ENCODE measurements at places on chromosomes 1 and 21.
A peak's percentile ranks its signal among the peaks of the same experiment; 100 is the strongest.

DNA sequence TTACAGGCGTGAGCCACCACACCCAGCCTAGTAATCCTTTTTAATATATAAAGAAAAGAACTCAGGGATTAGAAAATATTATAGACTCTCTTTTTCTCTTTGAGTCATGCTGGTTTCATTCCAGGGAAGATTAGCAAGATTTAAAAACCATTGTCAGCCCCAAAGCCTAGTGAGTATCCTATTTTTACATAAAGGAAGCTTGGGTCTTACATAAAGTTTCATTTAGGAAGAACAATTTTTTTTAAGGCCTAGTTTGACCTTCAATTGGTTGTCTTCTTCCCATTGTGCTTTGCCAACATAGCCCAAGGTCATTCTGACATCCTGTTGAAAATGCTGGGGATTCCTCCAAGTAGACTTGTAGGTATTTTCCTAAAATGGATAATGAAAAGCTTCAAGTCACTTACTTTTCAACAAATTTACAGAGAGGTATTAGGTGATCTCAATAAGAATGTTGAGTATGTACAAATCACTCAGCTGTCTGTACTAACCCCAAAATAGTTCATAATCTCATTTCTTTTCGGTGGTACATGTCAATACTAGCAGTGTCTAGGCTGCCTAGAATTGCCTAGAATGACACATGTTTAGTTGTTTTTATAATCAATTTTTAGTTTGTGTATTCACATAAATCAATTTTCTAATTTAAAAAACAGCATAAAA lies 4.3 kb upstream of the KIF14 start:
- no peak for DNase-seq

DNA sequence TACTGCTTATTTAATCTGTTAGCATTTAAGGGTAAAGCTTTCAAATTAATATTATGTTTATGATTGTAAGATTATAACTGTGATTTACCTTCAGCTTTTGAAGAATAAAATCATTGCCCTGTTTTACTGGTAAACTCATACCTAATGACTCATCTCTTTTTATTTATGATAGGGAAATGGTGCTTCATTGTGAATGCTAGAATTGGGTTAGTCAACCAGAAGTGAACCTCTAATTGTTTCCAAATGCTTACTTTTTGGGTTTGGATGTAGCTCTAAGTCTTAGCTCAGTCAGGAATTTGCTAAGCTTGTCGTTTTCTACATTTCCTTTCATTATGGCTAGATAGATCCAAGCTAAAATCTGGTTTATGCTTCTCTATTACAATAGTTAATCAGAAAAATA lies 59.4 kb downstream of the SLC30A7 start:
- no peak for DNase-seq

GRCh38 chr21:26935977-26936376 lies 30.9 kb downstream of the ADAMTS5 start:
- DNase-seq, result no peak

GRCh38 chr1:158035014-158035413 lies 41.6 kb downstream of the KIRREL1 start:
- no peak for DNase-seq

DNA sequence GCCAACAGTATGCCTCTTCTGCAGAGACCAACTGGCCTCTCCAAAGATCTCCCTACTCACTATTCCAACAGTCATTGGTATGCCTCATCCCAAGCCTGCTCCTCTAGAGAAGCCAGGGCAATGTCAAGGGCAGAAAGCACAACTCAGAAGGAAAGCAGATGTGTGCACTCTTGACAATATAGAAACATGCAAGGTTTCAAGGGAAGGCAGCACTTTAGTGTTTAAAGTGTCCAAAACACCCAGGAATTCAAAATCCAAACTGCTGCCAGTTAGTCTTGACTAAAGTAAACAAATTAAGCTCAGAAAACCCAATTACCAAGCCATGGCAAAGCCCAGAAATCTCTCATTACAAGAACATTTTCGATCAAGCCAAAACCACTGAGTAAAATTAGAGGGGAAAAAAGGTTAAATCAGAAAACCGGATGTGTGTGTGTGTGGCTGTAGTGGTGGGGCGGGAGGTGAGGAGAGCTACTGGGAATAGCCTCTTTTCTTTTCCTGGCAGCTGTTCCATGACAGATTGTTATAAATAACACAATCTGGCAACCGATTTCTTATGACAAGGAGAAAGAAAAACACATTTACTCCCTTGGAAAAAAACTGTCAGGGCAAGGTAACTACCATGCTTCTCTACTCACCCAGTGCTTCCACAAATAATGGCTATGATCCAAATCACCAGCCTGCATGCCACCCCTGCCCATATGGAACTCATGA lies 39.2 kb downstream of the EIF2B3 start:
- no peak for DNase-seq

- no peak for DNase-seq
Measured at GRCh38 chr1:221777431-221778072, 35.7 kb upstream of the DUSP10 start.

DNA sequence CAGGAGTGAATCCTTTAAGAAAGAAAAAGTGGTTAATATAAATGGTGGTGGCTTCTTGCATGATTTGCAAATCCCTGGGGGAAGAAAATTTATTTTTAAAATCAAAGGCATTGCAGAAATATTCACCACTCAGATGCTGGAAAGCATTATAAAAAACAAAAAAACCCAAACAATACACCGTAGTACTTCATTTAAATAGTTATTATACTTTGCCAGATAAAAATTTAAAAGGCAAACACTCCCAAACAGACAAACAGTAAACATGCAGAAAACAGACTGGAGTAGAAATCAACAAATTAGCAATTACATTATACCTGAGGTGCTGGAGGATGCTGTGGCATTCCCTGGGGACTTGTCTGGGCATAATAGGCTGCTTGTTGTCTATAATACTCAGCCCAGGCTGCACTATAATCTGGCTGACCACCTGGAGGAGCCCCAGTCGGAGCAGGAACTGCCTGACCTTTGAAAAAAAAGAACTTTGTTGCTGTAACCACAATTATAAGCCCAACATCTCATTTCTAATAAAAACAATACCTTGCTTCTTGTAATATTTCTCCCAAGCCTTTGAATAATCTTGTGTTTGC lies 29.9 kb downstream of the FUBP1 start:
- no peak for DNase-seq

- DNase-seq, result no peak
Measured at GRCh38 chr1:178011465-178011828, 41.6 kb upstream of the SEC16B start.

- DNase-seq, result no peak
Measured at GRCh38 chr1:232597721-232598120, 32.2 kb downstream of the SIPA1L2 start.

DNA sequence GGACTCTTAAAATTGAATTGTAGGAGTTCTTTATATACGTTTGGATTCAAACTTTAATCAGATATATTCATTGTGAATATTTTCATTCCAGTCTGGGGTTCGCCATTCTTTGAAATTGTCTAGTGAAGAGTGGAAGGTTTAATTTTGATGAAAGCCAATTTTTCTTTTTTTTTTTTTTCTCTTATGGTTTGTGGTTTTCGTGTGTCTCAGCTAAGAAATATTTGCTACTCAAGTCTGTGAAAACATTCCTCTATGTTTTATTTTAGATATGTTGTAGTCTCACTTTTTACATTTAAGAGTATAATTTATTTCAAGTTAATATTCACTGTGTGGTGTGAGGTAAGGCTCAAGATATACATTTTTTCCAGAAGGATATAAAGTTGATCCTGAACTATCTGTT lies 220.5 kb downstream of the KCNT2 start:
- no peak for DNase-seq

DNA sequence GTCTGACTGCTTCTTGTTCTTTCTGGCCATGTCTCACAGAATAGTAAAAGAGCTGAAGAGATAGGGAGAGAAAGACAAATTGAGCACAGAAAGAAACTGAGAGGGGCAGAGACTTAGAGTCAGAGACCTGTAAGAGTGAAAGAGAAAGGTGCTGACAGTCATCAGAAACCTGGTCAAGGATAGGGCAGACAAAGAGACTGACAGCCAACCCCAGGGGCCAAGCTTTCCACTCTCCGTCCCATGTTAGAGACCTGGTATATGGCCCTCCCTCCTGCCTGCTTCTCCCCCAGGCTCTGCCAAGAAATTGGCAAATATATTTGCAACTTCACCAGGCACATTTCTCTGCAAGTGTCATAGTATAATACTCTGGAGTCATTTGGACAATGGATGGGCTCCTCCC lies 64.6 kb downstream of the RHBG start:
- DNase-seq, result no peak

GRCh38 chr1:99725996-99726395 lies 40.4 kb downstream of the FRRS1 start:
- no peak for DNase-seq

DNA sequence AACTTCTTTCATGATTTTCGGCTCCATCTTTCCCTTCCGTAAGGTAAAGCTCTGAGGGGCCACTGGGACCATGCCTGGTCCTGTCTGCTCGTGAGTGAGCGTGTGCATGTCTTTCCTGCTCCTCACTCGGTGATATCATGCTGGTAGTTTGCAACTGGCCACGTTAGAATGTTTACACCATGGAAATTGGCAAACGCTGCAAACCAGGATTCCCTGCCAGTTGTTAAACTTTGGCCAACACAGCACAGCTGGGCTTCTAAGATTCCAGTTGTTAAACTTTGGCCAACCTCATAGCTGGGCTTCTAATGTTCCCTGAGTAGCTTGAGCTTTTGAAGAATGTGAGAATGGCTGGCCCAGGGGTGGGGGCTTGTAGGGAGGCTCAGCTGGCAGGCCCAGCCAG lies 68.0 kb upstream of the ACTL8 start:
- DNase-seq, result no peak

- DNase-seq, result no peak
Measured at GRCh38 chr1:7620196-7620595, 150.9 kb upstream of the VAMP3 start.

DNA sequence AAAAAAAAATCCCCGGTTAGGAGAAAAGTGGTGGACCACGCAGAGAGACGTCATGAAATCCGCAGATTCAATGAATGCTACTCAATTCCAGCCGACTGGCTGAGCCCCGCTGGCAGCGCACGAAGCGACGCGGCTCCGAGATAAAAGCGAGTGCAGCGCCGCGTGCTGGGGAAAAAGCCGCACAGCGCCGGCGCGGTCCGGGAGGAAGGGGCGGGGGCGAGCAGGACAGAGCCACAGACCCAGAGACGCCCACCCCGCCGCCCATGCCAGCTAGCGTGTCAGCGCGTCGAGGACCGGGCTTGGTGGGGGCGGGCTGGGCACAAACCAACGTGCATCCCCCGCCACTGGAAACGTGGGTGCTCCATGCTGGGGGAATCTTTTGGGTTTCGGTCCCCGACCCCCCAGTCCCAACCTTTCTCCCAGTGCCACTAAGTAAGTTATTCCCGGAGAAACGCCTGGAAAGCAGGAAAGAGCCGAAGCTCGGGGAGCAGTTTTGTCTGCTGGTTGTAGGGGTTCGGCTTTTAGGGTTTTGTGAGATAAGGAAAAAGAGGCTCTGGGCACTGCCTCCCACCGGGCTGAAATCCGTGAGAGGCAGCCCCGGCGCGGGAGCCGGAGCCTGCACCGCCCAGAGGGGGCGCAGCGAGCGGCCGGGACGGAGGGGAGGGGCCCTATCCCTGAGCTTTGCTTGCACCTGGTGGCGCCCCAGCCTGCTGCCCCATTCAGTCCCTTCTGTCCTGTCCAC lies at the start of gene KCNJ6:
Gene KCNJ6 (minus strand): TSS at position 148 of the 742 bp plus-strand sequence. CDS start 75,775 bp downstream, outside the sequence.
- DNase-seq, result peak; percentile 88

- DNase-seq, result peak; percentile 49
Measured at GRCh38 chr1:151581451-151581850, 30.4 kb upstream of the SNX27 start.

DNA sequence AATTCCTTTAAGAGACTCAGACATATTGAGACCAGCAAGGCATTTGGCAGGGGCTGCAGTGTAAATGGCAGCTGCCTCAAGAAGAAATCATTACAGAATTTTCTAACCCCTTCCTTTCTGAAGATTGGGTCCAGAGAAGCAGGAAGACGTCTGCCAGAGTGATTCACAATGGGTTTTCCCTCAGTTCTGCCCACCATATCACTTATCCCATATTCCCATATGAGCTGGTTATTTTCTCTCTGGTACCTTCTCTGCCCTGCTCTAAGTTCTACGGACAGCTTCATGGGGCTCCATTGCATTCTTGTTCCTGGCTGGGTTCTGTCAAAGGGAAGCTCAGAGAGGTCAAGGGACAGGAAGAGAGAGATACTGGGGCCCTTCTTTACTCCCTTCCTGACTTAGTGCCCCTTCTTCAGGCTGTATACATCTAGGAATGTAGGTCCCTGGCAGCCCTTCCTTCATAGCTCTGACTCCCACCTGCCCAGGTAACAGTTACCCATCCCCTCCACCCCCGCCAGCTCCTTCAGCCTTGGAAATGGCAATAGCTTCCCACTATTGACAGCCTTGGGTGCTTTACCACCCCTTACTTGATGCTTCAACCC lies 420.6 kb upstream of the DAB1 start:
- no peak for DNase-seq

DNA sequence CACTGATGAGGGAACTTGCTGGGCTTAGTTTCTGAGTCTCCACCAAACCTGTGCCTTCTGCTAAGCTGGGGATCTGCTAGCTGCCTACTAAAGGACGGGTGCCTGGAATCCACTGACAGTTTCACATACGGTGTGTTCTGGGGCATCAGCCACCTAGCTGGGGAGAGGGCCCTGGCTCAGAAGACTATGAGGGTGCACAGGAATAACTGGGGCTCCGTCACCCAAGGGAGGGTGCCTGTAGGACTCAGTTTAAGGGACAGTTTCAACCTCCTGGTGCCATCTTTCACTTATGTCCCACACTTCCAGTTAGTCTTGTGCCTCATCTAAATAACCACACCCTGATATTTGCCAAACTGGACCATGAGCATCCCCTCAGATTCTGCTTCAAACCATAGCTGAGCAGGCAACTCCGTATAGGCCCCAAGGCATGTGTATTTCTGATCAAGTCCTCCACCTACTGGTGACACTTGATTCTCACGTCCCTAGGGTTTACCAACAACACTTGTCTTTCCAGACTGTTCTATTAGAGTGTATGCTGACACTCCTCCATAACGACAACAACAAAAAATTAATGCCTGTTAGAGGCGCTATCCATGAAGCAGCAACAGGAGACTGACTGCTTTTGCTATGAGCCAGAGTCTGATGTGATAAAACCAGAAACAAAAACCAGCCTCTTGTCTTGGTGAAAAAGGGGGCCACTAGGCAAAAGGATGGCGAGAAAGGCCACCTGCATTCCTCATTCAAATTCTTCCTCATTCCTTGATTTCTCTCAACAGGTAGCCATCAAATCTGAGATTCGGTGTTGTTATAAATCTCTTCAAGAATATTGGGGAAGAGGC lies 55.0 kb upstream of the PAXBP1 start:
- peak; percentile 14 for DNase-seq

- peak; percentile 52 for DNase-seq
Measured at GRCh38 chr1:24536391-24536840, 19.5 kb upstream of the NCMAP start.

GRCh38 chr1:162872981-162873380 lies 12.0 kb upstream of the CCDC190 start:
- no peak for DNase-seq

DNA sequence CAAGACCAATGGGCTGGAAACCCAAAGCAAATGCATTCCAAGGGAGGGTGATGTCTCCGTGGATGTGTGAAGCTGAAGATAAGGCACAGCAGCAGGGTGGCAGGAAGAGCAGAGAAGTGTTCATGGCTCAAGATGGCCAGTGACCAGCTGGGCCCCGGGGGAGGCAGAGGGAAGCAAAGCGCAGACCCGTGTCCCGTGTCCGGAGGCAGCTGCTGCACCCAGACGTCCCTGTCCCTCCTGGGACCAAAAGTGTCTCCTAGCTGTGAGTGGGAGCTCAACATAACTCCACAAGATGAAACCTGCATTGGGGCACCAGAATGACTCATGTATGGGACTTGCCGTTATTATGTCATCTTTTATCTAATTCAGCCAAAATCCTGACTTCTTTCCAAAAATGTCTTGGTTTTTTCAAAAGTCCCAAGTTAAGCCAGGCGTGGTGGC lies 118.2 kb downstream of the RIPK4 start:
- DNase-seq, result no peak

- DNase-seq, result no peak
Measured at GRCh38 chr1:150887018-150887417, at the start of gene CTXND2. Gene CTXND2, plus strand, starts transcription at chr1:150887136. Its CDS starts 25,179 bp downstream, at chr1:150912315.
